ENCODE measurements at places on chromosomes 2 and 18.

- no peak for DNase-seq
These were observed 244.5 kb upstream of the ID2 start for GRCh38 chr2:8437228-8437948.

GRCh38 chr2:774436-774835, 97.2 kb upstream of the TMEM18 start:
- no peak for DNase-seq

DNA sequence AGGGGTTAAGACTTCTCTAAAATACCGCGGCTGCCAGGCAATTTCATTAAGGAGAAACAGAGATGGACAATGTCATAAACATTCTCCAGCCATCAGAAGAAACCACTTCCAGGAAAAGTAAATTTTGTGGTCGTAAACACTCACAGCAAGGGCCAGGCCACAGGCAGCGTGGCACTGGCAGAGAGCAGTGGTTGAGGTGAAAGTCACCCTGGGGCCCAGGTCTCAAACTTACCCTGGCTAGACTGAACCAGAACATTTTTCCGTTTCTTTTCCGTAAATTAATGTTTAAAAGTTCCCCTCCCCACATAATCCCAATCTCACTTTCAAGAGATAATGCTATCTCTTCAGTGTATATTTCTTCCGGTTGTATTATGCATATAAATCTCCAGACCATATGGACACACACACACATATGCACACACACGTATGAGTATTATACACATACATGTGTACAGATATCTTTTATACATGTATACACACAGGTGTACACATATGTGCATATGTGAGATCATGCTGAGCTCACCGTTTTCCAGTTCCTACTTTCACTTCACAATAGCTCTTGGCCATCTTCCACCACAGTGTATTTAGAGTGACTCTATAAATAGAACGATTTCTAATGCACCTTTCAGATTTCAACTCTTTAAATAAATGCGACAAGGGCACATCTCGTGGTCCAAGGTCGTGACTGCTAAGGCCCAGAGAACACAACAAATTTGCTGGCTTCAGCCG, 90.1 kb downstream of the MALT1 start:
- no peak for DNase-seq

DNA sequence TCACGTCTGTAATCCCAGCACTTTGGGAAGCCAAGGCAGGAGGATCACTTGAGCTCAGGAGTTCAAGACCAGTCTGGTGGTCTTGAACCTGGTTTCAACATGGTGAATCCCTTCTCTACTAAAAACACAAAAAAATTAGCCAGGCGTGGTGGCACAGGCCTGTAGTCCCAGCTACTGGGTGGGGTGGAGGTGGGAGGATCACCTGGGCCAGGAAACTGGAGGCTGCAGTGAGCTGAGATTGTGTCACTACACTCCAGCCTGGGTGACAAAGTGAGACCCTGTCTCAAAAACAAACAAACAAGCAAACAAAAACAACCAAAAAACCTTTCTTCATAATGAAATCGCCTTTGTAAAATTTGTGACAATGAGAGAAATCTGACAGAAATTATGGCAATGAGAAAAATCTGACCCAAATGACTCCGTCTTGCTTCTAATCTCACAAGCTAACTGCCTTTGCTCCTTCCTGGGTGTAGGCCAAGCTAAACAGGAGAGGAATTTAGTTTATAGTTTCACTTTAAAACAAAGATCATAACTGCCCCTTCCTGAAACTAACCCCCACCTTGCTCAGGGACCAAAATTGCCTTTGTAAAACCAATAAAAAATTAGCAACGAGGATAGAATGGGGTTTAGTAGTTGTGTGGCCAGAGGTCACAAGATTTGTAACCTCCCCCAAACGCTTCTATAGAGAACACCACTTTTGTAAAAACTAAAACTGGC, 60.7 kb upstream of the KIF5C start:
- DNase-seq, result no peak

GRCh38 chr2:118321432-118322105, 233.3 kb downstream of the INSIG2 start:
- DNase-seq, result no peak

DNA sequence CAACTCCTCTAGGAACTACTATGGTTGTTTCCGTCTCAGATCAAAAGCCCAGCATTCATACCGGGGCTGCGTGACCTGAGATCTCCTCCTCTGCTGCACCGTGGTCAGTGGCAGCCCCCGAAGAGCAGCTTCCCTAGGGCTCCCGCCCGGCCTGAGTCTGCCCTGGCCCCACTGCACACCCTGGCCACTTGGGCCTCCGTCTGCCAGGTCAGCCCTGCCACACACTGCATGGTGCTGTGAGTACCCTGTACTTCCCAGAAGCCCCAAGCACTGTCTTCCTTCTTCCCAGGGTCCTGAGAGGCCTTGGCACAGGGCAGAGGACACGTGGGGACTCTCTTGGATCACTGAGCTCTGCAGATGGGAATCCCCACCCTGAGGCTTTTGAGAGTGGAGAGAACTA, 81.5 kb upstream of the GPC1 start:
- no peak for DNase-seq

DNA sequence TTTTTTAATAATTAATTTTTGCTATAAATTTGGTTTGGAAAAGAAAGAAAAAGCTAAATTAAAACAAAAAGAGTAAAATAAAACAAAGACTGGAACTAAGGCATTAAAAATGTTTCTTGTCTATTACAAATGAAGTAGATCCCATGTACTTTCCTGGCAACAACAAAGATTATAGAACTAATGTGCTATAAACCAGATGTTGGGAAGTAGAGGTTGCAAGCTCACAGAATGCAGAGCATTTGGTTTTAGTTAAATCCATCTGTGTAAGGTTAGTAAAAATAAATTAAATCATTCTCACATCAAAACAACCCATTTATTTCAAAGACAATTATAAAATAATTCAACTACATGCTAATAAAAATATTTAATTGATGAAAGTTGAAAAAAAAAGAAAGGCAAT, 157.2 kb upstream of the ZC3H15 start:
- no peak for DNase-seq

- no peak for DNase-seq
These were observed 155.0 kb downstream of the ZBTB7C start for GRCh38 chr18:48254077-48254602.

- peak; percentile 86 for DNase-seq
These were observed 62.2 kb upstream of the RTN4 start for GRCh38 chr2:55112229-55113031.

DNA sequence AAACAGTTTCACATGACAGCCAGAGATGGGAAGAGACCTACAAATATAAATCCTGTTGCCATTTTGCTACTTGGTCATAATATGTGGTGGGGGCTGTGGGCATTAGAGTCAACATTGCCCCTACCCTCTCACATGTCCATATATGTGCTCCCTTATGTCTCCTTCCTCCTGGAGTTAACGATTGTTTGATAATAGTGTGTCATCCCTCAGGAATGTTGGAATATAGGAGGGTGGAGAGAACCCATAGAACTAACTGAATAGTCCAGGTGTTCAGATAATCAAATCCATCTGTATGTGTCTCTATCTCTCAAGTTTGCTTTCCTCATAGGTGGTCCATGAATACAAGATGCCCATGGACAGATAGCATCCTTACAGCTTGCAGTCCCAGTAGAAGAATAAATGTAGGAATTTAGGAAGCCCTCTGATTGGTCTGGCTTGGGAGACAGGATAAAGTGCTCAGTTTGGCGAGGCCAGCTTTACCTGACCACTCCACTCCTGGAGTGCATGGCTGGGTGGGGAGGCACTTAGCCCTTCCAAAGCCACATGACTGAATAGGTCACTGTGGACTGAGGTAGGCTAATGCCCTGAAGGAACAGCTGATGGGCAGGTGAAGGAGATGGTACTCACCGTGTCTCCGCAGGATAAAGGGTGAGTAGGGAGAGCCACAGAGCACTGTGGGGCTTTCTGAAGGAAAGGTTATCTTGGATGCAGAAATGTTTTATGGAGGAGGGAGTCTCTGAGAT, 166.9 kb downstream of the CDCA7 start:
- peak; percentile 12 for DNase-seq

GRCh38 chr2:64929333-64929732, 59.9 kb upstream of the SLC1A4 start:
- DNase-seq, result no peak

- DNase-seq, result no peak
These were observed 30.1 kb upstream of the TMEM87B start for GRCh38 chr2:112024896-112025491.

- no peak for DNase-seq
These were observed 109.8 kb downstream of the AP1S3 start for GRCh38 chr2:223727562-223727961.

GRCh38 chr2:54879598-54880332, 156.3 kb downstream of the EML6 start:
- peak; percentile 63 for DNase-seq

DNA sequence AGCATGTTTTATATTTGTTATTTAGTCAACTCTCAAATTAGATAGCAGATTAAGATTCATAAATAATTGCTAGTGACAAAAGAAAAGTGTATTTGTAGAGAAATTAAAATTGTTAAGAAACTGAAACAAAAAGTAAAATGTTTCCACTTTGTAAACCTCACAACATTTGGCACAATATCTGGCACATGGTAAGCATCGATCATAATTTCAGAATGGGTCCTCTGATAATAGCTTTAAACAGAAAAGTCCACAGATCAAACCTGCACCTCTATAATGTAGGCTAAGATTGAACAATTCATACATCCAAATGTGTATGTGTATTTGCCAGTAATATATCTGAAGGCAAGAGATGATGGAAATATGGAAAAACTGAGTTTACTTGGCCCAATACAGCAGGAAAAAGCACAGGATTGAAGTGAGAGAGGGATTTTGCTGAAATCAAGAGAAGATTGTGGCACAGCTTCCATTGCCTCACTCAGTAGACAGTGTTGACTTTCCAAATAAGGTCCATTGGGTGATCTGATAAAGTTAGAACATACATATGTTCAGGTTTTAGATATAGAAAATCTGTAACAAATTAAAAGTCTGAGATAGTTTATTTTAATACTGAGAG, 39.4 kb downstream of the COBLL1 start:
- DNase-seq, result no peak

- no peak for DNase-seq
These were observed 138.5 kb downstream of the RBMS1 start for GRCh38 chr2:160355080-160355479.

- DNase-seq, result peak; percentile 77
These were observed at the start of gene ARHGEF4 for GRCh38 chr2:130836501-130837174. ARHGEF4 (plus strand) TSS chr2:130836914; CDS start chr2:130836954, 40 bp downstream.

- DNase-seq, result no peak
These were observed 84.4 kb upstream of the LYPD1 start for GRCh38 chr2:132754392-132754791.

DNA sequence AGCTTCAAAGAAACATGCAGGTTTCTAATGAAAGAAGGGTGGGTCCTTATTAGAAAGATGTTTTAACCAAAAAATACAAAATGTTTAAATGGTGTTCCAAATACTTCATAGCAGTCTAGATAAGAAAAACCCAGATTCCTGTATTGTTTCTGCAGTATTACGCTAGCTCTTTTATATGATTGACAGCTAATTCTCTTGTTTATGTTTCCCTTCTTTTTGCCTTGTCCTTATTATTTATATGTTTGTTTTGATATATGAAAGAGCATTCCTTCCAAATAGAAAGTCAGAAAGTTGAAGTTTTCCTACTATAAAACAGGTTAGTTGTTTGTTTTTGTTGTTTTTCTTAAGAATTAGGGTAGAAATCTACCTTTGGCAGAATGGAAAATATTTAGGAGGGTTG, 41.1 kb upstream of the PNPT1 start:
- no peak for DNase-seq

GRCh38 chr18:26777351-26778053, 88.0 kb downstream of the AQP4 start:
- DNase-seq, result no peak

GRCh38 chr18:24986666-24987302, 365.2 kb downstream of the ZNF521 start:
- DNase-seq, result no peak

DNA sequence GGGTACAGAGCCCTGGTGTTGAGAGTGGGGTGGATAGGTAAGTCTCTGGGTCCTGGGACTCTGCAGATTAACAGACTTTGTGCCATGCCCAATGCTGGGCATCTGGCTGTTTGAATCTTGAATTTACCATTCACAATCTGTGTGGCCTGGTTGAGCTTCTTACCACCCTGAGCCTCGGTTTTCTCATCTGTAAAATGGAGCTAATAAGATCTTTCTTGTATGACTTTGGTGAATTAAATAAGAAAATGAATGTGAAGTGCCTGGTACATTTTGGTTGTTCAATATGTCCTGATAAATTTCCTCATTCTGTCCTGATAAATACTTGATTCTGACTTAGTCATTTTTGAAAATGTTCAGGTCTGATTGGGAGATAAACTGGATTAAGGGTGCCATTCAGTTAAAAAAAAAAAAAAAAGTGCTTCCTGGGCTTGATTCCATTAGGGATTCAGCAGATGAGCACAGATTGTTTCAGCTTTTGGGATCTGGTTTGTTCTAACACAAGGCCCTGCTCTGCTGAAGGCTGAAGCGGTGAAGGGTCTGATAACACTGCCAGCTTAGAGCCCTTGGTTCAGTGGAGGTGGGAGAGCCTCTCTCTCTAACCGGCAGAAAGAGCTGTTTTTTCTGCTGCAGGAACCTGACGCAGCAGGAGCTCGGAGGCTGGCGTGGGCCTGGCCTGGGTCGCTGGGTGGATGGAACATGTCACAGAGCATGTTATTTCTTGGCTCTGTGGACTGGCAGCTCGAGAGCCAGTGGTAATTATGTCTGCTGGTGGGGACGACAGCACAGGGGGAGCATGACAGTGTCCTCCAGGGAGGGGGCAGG, 84.5 kb upstream of the MCFD2 start:
- peak; percentile 24 for DNase-seq

- DNase-seq, result no peak
These were observed 159.4 kb downstream of the GALNT14 start for GRCh38 chr2:30978854-30979253.

- no peak for DNase-seq
These were observed 430 bp downstream of the BIN1 start for GRCh38 chr2:127106457-127106990.

- no peak for DNase-seq
These were observed 97.7 kb downstream of the INO80D start for GRCh38 chr2:205988274-205988673.

DNA sequence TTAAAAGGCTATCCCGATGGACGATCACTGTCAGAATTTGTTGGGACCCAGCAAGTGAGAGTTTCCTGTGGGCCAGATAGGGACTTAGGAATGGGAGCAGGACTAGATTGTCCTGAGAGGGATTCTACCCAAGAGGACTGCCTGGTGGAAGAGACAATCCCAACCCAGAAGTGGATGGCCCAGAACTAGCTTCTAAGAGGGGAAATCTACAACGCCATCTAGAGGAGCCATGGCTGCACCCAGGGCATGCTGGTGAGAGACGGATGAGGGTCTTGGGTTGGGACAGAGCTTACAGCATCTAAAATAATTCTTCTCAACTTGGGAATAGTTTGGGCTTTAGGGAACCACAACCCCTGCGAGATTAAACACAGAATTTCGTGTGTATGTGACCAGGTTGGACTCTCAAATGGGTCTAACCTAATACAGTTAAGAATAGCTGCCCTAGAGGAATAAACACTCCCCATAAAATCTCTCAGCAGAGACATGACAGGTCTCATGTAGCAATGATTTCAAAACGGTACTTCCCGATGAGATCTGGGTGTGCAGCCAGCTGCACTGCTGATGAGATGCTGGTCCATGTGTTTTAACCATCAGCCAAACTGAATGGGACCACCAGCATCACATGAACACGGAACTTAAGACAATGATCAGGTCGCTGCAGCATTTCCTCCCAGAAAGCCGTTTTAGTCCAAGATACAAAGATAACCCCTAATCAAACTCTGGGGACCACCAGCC, 50.8 kb downstream of the CCBE1 start:
- no peak for DNase-seq

GRCh38 chr2:203936949-203937348, 386 bp downstream of the ICOS start:
- DNase-seq, result no peak

Measured in NCI-H2227 treated with DMSO at 0.1 percent for 48 hours (cell line).